ENCODE measurements at places on chromosomes 2 and 18. TPM values are rescaled to one million over a fixed set of nuclear protein-coding genes. Genes with fewer than 3 reads are reported as not detected.

Gene YES1
- 23.3 TPM for polyA plus RNA-seq

Gene ADRA2B
- polyA plus RNA-seq = not detected

Gene DSG3
- polyA plus RNA-seq = not detected

Gene DSG4
- polyA plus RNA-seq = not detected

Gene DCDC2C
- polyA plus RNA-seq = not detected

Gene LINC00305
- polyA plus RNA-seq = not detected

Gene C2orf80
- polyA plus RNA-seq = not detected

Gene DAPL1
- polyA plus RNA-seq = not detected

Gene INPP4A
- polyA plus RNA-seq = 15.3 TPM

Gene TRAPPC8
- polyA plus RNA-seq = 52.3 TPM

Gene SH2D6
- 0.15 TPM for polyA plus RNA-seq

Gene SOWAHC
- polyA plus RNA-seq = 3.9 TPM

Gene VWA3B
- polyA plus RNA-seq = not detected

Gene NPHP1
- 5.4 TPM for polyA plus RNA-seq

Gene RIT2
- polyA plus RNA-seq = not detected

Gene SLC9A4
- not detected for polyA plus RNA-seq

Gene DPP4
- polyA plus RNA-seq = 61.0 TPM

Gene SNTG2
- 0.06 TPM for polyA plus RNA-seq

Gene ALKAL2
- polyA plus RNA-seq = 0.14 TPM

Gene SERPINE2
- polyA plus RNA-seq = 24.0 TPM

Gene CCL20
- polyA plus RNA-seq = not detected

Gene RFX8
- polyA plus RNA-seq = 2.3 TPM

Gene CYB5A
- polyA plus RNA-seq = 93.5 TPM

Gene ACKR3
- polyA plus RNA-seq = 0.07 TPM

Gene NCKAP5
- 16.6 TPM for polyA plus RNA-seq

Gene SEMA4F
- 6.8 TPM for polyA plus RNA-seq

Gene AGXT
- not detected for polyA plus RNA-seq

Gene CEBPZOS
- 50.5 TPM for polyA plus RNA-seq

Gene ANKRD30BL
- polyA plus RNA-seq = not detected

Gene EDAR
- polyA plus RNA-seq = not detected

Gene EFHD1
- not detected for polyA plus RNA-seq

Gene STAT4
- polyA plus RNA-seq = 1.3 TPM

Gene UGT1A5
- not detected for polyA plus RNA-seq

Gene C18orf54
- 3.8 TPM for polyA plus RNA-seq

Gene OSR1
- 14.0 TPM for polyA plus RNA-seq

Gene TBR1
- not detected for polyA plus RNA-seq

Gene TMEM178A
- 1.2 TPM for polyA plus RNA-seq

Gene RNPEPL1
- polyA plus RNA-seq = 7.2 TPM

Gene CCDC121
- 1.8 TPM for polyA plus RNA-seq

Gene IWS1
- polyA plus RNA-seq = 42.2 TPM

Gene SLC11A1
- polyA plus RNA-seq = not detected

Gene ANXA4
- polyA plus RNA-seq = 125 TPM

Gene MC2R
- polyA plus RNA-seq = not detected

Gene ACMSD
- polyA plus RNA-seq = not detected

Gene ACADL
- polyA plus RNA-seq = not detected

Gene KIAA2012
- 0.12 TPM for polyA plus RNA-seq

Gene KCNS3
- 0.46 TPM for polyA plus RNA-seq

Gene KCNF1
- 1.0 TPM for polyA plus RNA-seq

Gene TP53I3
- 55.2 TPM for polyA plus RNA-seq

Gene ETAA1
- polyA plus RNA-seq = 10.4 TPM

Gene TMEM237
- polyA plus RNA-seq = 45.0 TPM

Gene SERPINB10
- polyA plus RNA-seq = not detected
